ENCODE measurements at places on chromosomes 1 and 21. TPM values are rescaled to one million over a fixed set of nuclear protein-coding genes. Genes with fewer than 3 reads are reported as not detected.

- DNase-seq, result no peak
Observed at GRCh38 chr1:244548558-244549115, 87.6 kb downstream of the CATSPERE start.

GBP5 gene
- total RNA-seq, result 2.1 TPM

- no peak for DNase-seq
Observed at GRCh38 chr1:77888081-77888780, at the start of gene NEXN. NEXN (plus strand) TSS chr1:77888624; CDS start chr1:77916107, 27,483 bp downstream.

DNA sequence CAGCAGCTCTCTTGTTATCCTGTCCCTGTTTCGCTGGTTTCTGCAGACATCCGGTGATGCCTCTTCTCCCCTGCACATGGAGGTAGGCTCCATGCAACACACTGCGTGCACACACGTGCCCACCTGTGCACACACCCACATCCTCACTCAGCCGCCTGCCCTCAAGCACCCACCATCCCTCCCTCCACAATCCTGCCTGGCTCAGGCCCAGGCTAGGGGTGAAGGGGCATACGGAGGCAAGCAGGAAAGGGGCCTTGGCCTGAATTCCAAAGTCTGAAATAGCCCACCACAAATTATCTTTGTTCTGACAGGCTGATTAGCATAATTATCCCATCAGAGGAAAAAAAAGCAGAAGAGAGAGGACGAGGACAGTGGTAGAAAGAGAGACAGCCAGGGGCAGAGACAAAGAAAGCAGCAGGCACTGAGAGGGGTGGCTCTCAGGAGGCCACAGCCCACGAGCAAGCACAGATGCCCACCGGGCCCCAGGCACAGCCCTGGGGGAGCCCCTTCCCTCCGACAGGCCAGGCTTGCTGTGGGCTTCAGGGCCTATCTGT lies 73.2 kb downstream of the GRIK3 start:
- DNase-seq, result no peak

GRCh38 chr1:111214074-111214801 lies 13.3 kb upstream of the CHI3L2 start:
- no peak for DNase-seq

- DNase-seq, result no peak
Observed at GRCh38 chr1:110118636-110119396, 6.6 kb downstream of the UBL4B start.

PLA2G2F gene
- not detected for total RNA-seq

CD34 gene
- 45.5 TPM for total RNA-seq

OR2G6 gene
- not detected for total RNA-seq

GRCh38 chr1:9009438-9010370 lies 16.5 kb downstream of the SLC2A7 start:
- DNase-seq, result no peak

GRCh38 chr1:213986020-213986924 lies 1.5 kb upstream of the PROX1 start:
- no peak for DNase-seq

GRCh38 chr1:172105230-172105629 lies 263.9 kb downstream of the DNM3 start:
- no peak for DNase-seq

DNA sequence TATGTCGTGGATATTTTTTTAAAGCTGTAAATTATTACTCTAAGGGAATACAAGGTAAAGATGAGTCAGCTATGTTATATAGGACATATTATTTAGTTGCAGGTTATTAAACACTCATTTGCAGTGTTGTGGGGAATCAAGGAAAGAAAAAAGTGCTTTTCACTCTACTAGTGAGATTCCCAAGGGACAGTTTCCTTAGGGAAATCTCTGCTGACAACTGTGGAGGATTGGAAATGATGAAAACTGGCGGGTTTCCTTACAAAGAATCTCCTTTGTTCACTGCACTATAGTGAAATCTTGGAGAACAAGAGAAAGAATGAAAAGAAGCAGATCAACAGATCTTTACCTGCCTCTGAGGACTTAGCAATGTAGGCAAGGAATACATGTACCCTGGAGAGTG lies 24.5 kb upstream of the TRIM45 start:
- DNase-seq, result no peak

GRCh38 chr1:16137890-16138467 lies 17.9 kb downstream of the EPHA2 start:
- DNase-seq, result no peak

DNA sequence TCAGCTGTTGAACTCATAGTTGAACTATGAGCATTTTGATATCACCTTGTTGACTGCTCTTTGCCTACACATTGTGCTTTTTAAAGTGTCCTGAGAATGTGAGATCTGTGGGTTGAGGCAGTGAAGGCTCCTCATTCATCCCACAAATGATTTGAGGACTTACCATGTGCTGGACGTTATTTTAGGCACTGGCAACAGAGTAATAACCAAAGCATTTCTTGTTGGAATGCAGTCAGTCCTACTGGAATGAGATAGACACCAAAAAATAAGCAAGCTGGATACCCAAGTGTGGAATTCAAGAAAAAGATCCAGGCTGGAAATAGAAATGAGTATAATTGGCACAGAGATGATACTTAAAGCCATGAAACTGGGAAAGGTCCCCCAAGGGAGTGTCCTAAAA lies 73.4 kb downstream of the ZP4 start:
- DNase-seq, result no peak

DNA sequence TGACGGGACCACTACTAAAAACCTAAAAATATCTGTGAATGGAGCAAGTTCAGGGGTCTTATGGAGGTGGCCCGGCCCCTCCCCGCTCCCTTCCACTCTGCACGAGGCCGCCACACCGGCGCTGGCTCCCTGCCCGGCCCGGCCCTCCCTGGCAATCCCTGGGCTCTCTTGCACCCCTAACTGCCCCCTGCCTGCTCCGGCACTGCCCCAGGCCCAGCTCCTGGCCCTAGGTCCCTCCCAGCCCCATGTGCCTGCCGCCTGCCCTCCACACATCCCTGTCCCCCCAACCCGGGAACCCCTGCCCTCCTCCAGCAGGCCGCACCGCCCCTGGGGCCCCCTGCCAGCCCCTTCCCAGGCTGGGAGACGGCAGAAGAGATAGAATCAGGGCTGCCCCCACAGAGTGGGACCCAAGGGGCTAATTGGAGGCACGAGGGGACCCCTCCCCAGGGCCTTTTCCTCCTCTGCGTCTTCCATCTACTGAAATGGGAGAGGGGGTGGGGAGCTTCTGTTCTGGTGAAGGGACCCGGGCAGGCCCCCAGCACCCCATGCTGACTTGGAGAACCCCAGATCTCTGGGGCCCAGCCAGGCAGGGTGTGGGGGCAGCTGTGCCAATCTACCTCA lies 9.3 kb upstream of the CTRC start:
- no peak for DNase-seq

- peak; percentile 71 for DNase-seq
Observed at GRCh38 chr1:245648749-245649522, 494.2 kb downstream of the KIF26B start.

GRCh38 chr1:62198781-62199125 lies 4.1 kb downstream of the L1TD1 start:
- DNase-seq, result no peak

GRCh38 chr1:147215540-147215916 lies 9.6 kb downstream of the FMO5 start:
- DNase-seq, result no peak

DNA sequence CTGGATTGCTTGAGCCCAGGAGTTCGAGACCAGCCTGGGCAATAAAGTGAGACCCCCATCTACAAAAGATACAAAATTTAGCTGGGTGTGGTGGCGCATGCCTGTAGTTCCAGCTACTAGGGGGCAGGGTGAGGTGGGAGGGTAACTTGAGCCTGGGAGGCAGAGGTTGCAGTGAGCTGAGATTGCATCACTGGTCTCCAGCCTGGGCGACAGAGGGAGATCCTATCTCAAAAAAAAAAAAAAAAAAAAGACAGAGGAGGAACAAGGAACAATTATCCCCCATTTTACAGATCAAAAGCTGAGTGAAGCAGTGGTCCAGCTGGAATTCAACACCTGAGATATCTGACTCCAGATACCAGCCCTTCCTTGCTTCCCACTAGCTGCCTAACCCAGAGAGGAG lies 34.8 kb downstream of the L1TD1 start:
- no peak for DNase-seq

ZNF648 gene
- total RNA-seq, result not detected

DNA sequence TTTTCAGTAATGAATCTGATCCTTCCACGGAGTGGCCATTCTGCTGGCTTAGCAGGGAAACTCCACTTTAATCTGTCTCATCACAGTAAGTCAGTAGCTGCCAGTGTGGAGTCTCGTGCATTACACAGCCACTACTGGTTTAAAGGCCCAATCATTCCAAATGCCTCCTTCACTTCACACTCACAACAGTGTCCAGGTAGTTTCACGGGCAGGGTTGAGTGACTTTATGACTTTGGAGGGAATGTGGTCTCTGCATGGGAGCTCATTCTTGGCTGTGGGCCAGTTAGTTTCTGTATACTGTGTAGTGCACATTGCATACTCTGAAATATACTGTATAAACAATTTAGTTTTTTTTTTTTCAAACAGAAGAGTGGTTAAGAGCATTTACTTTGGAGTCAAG lies 34.6 kb upstream of the C1orf87 start:
- no peak for DNase-seq

PERM1 gene
- total RNA-seq, result not detected

DNA sequence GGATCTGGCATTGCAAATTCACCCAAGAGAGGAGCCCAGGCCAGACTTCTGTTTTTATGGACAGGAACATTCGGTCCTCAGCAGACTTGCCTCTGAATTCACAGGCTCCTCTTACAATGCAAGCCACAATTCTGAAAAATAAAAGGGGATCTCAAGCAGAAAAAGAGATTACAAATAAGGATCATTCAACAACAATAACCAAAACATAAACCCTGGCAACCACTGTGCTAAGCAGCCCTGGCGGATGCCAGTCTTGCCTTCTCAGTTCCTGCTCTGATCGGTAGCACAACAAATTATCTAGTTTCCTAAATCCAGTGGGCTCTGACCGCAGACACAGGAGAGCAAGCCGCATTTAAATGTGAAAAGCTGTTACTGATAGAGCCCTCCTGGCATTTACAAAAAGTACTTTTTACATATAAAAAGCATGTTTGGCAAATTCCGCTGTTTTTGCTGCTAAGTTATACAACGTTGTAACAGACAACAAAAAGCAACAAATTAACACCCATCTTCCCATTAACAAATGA lies 123.4 kb upstream of the FOXD3 start:
- DNase-seq, result no peak

Data from mesenteric fat pad (tissue), 1 donor.